Endothelial cell (in vitro differentiated cells): ENCODE measurements at places on chromosomes 3 and 15. TPM values are rescaled to one million over a fixed set of nuclear protein-coding genes. Genes with fewer than 3 reads are reported as not detected.
A peak's percentile ranks its signal among the peaks of the same experiment; 100 is the strongest.

DNA sequence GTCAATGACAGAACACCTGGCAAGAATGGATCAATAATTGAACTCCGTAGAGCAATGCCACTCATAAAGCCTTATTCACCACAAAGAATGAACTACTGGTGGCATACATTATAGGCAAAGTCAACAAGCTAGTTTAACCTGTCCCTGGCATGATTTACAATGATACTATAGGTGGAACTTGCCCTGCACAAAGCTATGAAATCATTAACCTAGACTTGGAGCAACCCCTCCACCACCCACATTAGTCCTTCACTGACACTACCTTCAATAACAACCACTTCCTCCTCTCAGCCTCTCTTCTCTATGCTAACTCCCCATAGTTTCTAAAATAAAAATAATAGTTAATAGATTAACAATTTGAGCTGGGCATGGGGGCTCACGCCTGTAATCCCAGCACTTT, 54.4 kb downstream of the ACAP2 start:
- no peak overlapping the region for H3K27ac ChIP-seq
- DNase-seq, result no peak
- H3K4me3 ChIP-seq, result no peak overlapping the region
- H3K27me3 ChIP-seq, result no peaks in the 10 kb centered on the region

- H3K4me3 ChIP-seq, result no peak overlapping the region
- peaks cover 10% of the 10 kb centered on the region for H3K4me1 ChIP-seq
Observed at GRCh38 chr3:154794814-154795445, 285.2 kb upstream of the MME start.

The CASR gene
- not detected for total RNA-seq

The LXN gene
- total RNA-seq, result 70.6 TPM

The SLC12A1 gene
- total RNA-seq, result not detected

- no peak overlapping the region for H3K4me3 ChIP-seq
- peaks cover 2% of the 10 kb centered on the region for H3K27me3 ChIP-seq
- no peak for DNase-seq
- no peak overlapping the region for H3K27ac ChIP-seq
- peaks cover 4% of the 10 kb centered on the region for H3K36me3 ChIP-seq
Observed at GRCh38 chr3:45082142-45082538, 56.0 kb downstream of the CLEC3B start.

DNA sequence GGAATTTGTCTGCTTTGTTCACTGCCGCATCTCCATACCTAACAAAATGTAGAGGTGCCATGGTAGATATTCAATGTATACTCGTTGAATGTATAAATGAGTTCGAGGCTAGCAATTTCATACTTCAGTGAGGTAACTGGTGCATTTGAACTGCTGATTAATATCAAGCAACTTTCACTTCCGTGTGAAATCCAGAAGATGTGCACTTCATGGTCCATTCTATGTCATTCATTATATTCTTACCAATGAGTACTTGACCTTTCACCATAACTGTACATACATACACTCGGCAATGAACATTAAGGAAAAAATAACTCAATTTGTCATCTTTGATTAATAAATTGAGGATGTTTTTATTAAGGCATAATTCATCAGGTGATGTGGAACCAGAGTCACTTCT, 598.5 kb downstream of the ZNF385D start:
- H3K4me1 ChIP-seq, result no peaks in the 10 kb centered on the region
- no peaks in the 10 kb centered on the region for H3K27me3 ChIP-seq
- no peak for DNase-seq
- H3K27ac ChIP-seq, result no peak overlapping the region
- H3K36me3 ChIP-seq, result no peaks in the 10 kb centered on the region

GRCh38 chr3:13882876-13883275, 3.0 kb upstream of the WNT7A start:
- H3K36me3 ChIP-seq, result peaks cover 8% of the 10 kb centered on the region
- no peak for DNase-seq
- no peak overlapping the region for H3K27ac ChIP-seq
- peaks cover 3% of the 10 kb centered on the region for H3K4me1 ChIP-seq
- peaks cover 21% of the 10 kb centered on the region for H3K27me3 ChIP-seq

The NME9 gene
- not detected for total RNA-seq

GRCh38 chr3:26018889-26019288, 229.0 kb downstream of the OXSM start:
- H3K4me3 ChIP-seq, result no peak overlapping the region
- H3K27ac ChIP-seq, result no peak overlapping the region
- no peaks in the 10 kb centered on the region for H3K27me3 ChIP-seq
- H3K4me1 ChIP-seq, result peaks cover 5% of the 10 kb centered on the region
- no peak for DNase-seq
- no peaks in the 10 kb centered on the region for H3K36me3 ChIP-seq

The HACD2 gene
- 13.9 TPM for total RNA-seq

- DNase-seq, result no peak
- peak overlapping the region; percentile 57 for H3K27ac ChIP-seq
- H3K36me3 ChIP-seq, result no peaks in the 10 kb centered on the region
- no peak overlapping the region for H3K4me3 ChIP-seq
- H3K4me1 ChIP-seq, result peaks cover 11% of the 10 kb centered on the region
Observed at GRCh38 chr3:190733591-190734146, 128.8 kb downstream of the GMNC start.

The ARGFX gene
- total RNA-seq, result not detected

DNA sequence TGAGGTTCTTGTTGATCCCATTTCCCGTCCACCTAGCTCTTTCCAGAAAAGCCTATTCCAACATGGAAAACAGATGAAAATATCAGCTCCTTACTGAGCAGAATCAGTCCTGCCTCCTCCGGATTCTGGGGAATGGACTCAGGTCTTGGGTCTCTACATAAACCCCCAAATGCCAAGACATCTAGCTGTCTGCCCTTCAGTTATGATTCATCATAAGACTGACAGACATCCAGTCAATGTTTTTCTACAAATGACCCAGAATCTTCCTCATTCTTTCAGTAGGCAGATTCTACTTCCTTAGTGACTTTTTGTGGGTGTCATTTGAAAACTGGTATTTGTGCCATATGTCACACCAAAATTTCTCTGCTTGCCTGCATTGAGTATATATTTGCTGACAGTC, 103.0 kb upstream of the TGFBR2 start:
- H3K36me3 ChIP-seq, result no peaks in the 10 kb centered on the region
- no peak overlapping the region for H3K27ac ChIP-seq
- no peaks in the 10 kb centered on the region for H3K27me3 ChIP-seq
- no peak for DNase-seq
- no peak overlapping the region for H3K4me3 ChIP-seq

DNA sequence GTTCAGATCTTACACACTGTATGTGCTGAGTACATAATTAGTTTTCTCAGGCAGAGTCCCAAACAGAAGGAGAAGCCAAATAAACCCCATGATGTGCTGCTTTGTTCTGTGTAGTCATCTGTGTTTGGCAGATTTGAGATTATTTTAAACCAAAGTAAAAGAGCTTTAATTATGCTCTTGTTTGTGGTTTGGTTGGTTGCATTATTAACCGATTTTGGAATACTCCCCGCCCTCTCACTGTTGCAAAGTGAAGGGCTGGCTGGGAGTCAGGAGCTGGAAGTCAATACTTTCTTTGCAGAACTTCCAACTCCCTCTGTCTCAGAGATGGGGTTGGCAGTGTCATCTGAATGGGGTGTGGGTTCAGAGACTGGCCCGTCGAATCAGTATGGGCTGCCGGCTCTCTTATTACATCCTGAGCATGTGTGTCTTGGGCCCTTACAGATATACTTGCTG, 34.4 kb downstream of the SLCO3A1 start:
- no peak overlapping the region for H3K4me3 ChIP-seq
- H3K4me1 ChIP-seq, result peaks cover 16% of the 10 kb centered on the region
- DNase-seq, result no peak
- H3K27ac ChIP-seq, result no peak overlapping the region
- H3K36me3 ChIP-seq, result no peaks in the 10 kb centered on the region

DNA sequence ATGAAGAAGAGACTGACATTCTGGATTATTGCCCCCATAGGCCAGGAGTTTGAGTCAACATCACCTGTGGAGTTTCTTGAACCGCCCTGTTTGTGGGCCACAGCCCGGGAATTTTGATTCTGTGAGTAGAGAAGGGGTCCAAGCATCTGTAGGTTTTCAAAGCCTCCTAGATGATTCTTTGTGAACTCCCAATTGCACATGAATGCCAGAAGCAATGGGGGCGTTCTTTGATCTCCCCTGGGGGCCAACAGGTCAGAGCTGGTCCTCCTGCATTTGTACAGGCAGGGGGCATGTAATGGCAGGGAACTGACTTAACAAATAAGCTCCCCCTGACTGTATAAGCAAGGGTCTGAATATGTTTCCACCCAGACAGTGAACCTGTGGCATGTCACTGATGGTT, 260.3 kb downstream of the SLCO3A1 start:
- no peak overlapping the region for H3K4me3 ChIP-seq
- peaks cover 7% of the 10 kb centered on the region for H3K27me3 ChIP-seq
- H3K27ac ChIP-seq, result no peak overlapping the region

The PAQR9 gene
- not detected for total RNA-seq

The AHSG gene
- not detected for total RNA-seq

DNA sequence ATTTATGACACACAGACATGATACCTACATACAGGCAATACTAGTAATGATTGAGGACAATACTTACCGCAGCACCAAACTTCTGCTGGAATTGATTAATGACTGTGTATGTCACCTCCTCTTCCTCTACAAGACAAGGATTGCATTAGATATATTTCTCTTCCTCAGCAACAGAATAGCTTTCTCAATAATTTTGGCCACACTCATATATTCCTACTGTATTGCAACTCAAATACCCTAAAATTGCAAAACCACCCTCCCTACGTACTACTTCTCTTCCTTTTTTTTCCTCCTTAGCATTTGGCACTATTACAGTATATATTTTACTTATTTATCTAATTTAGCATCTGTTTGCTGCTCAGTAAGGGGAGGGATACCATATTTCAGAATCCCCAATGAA, 14.8 kb downstream of the EXD1 start:
- peaks cover 5% of the 10 kb centered on the region for H3K27me3 ChIP-seq
- peaks cover 11% of the 10 kb centered on the region for H3K4me1 ChIP-seq
- no peaks in the 10 kb centered on the region for H3K36me3 ChIP-seq
- no peak overlapping the region for H3K4me3 ChIP-seq
- no peak overlapping the region for H3K27ac ChIP-seq
- no peak for DNase-seq

- H3K4me1 ChIP-seq, result no peaks in the 10 kb centered on the region
- H3K27me3 ChIP-seq, result no peaks in the 10 kb centered on the region
- H3K36me3 ChIP-seq, result no peaks in the 10 kb centered on the region
Observed at GRCh38 chr15:62528505-62528904, 363.4 kb upstream of the C2CD4B start.

DNA sequence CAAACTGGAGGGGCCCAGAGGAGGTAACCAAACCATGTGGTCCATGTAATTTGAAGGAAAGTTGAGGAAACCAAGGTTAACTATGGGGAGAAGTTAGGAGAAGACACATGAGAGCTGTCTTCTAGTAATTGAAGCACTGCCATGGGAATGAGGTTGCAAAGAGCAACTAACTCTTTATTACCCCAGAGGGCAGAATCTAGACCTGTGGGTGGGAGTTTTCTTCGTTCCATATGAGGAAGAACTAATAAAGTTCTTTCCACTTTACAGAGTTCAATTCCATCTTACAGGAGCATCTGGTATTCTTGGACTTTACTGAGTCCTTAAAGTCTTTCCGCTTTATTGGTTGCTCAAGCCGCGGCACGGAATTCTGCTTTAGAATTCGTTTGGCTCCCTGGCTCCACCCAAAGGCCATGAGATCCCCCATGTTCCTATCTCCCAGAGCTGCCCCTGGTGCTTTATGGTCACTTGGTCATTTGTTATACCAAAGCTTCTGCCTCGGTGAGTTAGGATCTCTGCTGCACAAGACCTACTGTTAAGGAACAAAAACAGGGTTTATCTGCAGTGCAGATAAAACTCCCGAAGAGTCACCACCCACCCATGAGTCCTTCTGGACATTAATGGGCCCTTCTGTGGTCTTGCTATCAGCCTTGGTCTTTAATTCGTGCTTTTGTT, 89.5 kb upstream of the UMPS start:
- H3K4me3 ChIP-seq, result no peak overlapping the region
- H3K27me3 ChIP-seq, result peaks cover 12% of the 10 kb centered on the region
- peaks cover 20% of the 10 kb centered on the region for H3K36me3 ChIP-seq
- H3K4me1 ChIP-seq, result peaks cover 15% of the 10 kb centered on the region
- DNase-seq, result no peak
- H3K27ac ChIP-seq, result no peak overlapping the region

GRCh38 chr3:194257916-194258668, 93.0 kb downstream of the CPN2 start:
- peaks cover 21% of the 10 kb centered on the region for H3K4me1 ChIP-seq
- peaks cover 9% of the 10 kb centered on the region for H3K27me3 ChIP-seq
- DNase-seq, result no peak
- H3K4me3 ChIP-seq, result no peak overlapping the region

DNA sequence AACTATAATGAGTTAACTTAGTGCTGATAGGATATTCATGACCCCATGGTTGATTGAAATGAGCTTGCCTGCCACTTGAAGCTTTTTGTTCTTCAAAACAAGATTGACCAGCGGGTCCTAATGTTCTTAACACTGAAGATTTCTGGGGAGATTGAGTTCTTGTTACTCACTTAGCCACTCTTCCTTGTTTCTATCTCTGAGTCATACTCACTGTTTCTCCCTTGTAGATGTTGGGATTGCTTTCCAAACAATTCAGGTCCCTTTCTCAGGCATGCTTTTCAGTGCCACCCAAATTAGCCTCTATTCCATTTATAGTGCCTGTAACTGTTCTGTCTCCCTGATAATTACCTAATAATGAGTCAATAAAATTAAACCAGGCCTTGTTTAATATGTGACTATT, 517.0 kb downstream of the SQOR start:
- H3K27ac ChIP-seq, result no peak overlapping the region
- no peak for DNase-seq
- H3K27me3 ChIP-seq, result no peaks in the 10 kb centered on the region

DNA sequence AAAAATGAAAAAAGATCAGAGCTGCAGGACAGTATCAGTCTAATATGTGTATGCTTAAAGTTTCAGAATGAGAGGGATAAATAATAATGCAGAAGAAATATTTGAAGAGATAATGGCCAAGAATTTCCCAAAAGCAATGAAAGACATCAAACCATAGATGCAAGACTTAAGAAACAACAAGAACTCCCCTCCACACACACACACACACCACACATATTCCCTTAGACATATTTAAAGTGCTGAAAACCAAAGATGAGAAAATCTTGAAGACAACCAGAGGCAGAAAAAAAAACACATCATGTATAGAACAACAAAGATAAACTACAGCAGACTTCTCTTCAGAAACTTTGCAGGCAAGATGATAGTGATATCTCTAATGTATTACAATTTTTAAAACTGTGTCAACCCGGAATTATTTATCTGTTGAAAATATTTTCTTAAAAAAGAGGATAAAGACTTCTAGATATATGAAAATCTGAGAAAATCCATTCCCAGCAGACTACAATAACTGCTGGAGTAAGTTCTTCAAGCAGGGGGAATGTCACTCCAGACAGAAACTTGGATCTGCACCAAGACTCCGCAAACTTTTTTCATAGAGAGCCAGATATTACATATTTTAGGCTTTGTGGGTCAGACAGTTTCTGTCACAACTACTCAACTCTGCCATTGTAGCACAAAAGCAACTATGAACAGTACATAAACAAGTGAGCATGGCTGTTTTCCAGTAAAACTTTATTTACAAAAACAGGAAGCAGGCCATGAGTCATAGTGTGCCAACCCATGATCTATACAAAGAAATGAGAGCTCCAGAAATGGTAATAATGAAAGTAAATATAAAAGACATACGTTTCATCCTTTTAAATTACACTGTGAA, 223.4 kb upstream of the CGNL1 start:
- H3K36me3 ChIP-seq, result peaks cover 26% of the 10 kb centered on the region
- peaks cover 3% of the 10 kb centered on the region for H3K27me3 ChIP-seq
- H3K4me3 ChIP-seq, result peak overlapping the region; percentile 24
- H3K4me1 ChIP-seq, result peaks cover 2% of the 10 kb centered on the region
- peak overlapping the region; percentile 9 for H3K27ac ChIP-seq
- no peak for DNase-seq

The PLCH1 gene
- total RNA-seq, result 20.9 TPM

GRCh38 chr3:46489381-46489780, 8.4 kb upstream of the RTP3 start:
- H3K4me3 ChIP-seq, result no peak overlapping the region
- H3K27me3 ChIP-seq, result no peaks in the 10 kb centered on the region
- H3K36me3 ChIP-seq, result no peaks in the 10 kb centered on the region
- no peak for DNase-seq
